Brain microvascular endothelial cell (primary cell): ENCODE measurements at places on chromosomes 5 and 9.

- DNase-seq: peak; percentile 39
Observed at GRCh38 chr5:168706655-168707069, 127.5 kb upstream of the PANK3 start.

GRCh38 chr9:110669433-110669832, 842 bp downstream of the MUSK start:
- no peak for DNase-seq

DNA sequence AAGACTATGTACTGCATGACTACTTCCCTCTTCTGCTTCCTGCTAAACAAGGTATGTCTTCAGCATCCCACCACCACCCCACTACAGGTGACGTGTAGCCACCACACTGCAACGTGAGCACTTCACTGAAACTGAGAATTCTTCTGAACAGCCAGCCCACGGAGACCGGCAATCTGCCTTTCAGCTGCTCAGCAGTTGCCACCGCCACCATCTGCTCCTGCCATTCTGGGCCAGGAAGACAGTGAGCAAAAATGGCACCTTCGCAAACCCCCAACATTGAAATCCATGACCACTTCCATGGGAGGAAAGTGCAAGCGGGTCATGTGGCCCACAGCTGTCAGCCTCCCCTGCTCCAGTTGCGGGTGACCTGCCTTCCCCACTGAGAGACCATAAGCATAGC, 443.4 kb upstream of the ST8SIA4 start:
- no peak for DNase-seq

DNA sequence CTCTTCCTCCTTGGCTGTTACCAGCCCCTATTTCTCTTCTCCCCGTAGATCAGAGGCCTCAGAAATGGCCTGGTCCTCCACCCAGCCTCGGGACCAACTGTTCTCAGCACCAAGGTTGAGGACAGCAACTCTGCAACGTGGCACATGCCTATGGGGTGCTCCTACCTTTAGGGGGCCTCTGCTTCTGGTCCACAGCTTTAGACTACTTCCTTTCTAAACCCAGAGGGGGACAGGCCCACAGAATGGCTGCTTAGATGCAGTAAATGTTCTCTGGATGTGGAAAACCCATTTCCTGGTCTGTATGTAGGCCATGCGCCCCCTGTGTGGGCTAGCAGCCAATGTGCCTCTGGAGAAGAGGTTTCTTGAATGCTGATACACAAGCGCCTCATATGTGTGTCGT, 68.4 kb downstream of the NRG2 start:
- no peak for DNase-seq

GRCh38 chr9:111630182-111630963, 761 bp upstream of the DNAJC25 start:
- DNase-seq: peak; percentile 9

GRCh38 chr5:102792705-102793104, 37.6 kb downstream of the PAM start:
- peak; percentile 12 for DNase-seq

GRCh38 chr9:1272488-1272887, 222.3 kb downstream of the DMRT2 start:
- no peak for DNase-seq

- no peak for DNase-seq
Observed at GRCh38 chr9:29806937-29807618, 2233.8 kb upstream of the C9orf72 start.

GRCh38 chr5:56346044-56346710, 113.0 kb upstream of the ANKRD55 start:
- DNase-seq: no peak

DNA sequence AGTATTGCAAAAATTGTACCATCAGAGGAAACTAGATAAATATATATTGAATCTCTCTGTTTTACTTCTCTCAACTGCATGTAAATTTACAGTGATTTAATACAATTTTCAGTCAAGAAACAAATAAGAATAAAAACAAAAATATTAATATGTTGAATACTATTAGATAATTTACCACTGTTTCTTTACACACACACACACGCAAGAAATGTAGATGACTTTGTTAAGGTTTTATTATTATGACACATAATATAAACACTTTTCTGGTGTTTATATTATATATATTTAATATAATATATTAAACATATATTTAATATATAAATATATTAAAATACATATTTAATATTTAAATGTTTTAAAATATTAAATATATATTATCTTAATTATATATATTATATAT, 814.3 kb upstream of the CDH10 start:
- no peak for DNase-seq

GRCh38 chr9:108389056-108389455, 466.7 kb downstream of the ACTL7B start:
- no peak for DNase-seq

- no peak for DNase-seq
Observed at GRCh38 chr9:71895117-71895516, 15.9 kb downstream of the ABHD17B start.

DNA sequence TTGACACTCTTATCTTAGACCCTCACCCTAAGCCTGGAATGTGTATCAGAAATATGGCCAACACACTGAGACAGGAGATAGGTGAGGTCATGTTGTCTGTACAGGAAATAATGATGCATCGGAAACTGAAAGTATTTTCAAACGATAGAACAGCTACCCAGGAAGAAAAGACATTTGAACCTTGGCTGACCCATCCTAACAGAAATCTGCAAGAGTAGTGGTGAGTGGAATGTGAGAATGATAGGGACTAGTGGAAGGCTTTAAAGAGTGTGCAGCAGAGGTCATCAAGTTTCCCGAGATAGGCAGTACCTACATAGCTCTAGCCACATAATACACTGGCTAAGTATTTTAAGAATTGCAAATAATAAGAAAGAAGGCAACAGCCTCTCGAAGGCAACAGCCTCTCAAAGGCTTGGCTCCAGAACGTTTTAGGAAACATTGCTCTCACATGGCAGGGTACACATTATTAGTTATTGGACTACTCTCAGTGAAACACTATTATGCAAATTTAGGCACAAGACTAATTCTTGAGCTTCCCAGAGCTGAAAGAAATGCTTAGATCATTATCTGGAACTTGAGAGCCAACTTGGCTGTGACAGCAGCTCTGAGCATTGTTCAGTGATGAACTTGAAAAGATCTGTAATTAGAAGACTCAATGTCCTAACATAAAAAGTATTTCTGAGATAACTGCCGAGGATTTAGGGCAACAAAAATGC, 133.1 kb upstream of the FBXL7 start:
- peak; percentile 81 for DNase-seq

DNA sequence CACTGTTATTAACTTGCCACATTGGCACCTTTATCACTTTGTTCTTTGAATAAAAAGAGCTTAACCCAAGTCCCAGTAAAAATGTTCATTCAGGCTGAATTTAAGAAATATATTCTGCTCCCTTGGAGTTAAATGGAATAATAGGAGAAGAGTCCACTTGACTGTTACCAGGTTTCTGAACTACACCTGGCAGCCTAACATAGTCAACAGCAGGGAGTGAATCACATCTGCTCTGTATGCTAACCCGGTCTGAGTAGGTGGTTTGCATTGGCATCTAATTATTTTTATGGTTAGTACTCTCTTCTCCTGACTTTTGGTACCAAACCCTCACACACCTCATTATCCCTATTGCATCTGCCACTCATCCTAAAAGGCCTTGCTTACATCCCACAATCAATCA, 86.7 kb downstream of the STK32A start:
- no peak for DNase-seq

DNA sequence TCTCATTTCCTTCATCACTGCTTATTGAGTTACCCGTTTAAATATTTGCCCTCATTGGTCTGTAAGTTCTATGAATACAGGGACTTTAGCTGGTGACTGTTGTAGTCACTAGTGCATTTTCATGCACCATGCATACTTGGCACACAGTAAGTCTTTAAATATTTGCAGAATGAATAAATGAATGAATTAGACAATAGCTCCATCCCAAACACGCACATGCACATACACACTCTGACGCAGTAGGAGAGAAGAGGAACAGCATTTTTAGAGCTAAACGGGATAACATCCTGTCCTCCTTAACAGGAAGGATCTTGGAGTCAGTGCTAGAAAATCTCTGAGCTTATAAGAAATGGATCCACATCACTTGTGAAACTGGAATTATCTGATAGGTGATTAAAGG, 447.7 kb downstream of the KIF4B start:
- no peak for DNase-seq

GRCh38 chr5:161306351-161306995, 240.1 kb downstream of the GABRB2 start:
- no peak for DNase-seq

- DNase-seq: no peak
Observed at GRCh38 chr5:149474198-149474597, 77.0 kb downstream of the CSNK1A1 start.

DNA sequence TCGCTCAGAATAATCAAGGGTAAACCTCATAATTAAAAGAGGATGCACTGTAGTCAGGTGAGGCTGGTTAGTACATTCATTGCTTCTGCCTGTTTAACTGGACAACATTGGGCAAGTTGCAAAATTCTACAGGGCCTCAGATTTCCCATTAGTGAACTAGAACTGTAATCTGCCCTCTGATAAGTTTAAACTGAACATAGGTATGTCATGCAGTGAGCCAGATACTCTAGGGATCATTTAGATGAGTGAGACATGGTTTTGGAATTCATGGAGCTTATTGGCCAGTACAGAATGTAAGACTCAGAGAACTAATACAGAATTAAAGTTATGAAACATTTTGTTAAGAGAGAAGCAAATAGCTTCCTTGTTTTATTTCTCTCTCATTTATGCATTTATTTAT, 35.9 kb downstream of the RNF44 start:
- DNase-seq: peak; percentile 26

- no peak for DNase-seq
Observed at GRCh38 chr9:100131216-100131615, 32.2 kb downstream of the INVS start.

- DNase-seq: no peak
Observed at GRCh38 chr9:94623253-94623652, 16.1 kb downstream of the FBP1 start.

DNA sequence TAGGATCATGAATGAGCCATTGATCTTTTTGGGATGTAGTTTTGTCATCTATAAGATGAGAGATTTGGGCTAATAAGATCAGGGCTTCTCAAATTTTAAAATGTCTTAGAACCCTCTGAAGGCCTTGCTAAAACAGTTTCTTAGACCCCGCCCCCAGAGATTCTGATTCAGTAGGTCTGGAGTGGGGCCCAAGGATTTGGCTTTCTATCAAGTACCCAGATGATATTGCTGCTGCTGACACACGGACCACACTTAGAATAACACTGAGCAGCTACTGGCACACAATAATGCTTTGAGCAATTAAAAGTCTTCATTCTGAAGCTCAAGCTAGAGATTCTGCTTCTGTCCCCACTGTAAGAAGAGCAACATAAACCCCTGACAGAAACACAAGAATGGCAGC, 216.7 kb downstream of the SMARCA2 start:
- DNase-seq: peak; percentile 20

- no peak for DNase-seq
Observed at GRCh38 chr9:96391021-96391765, 7.7 kb upstream of the SLC35D2 start.

GRCh38 chr5:74865804-74866595, at the start of gene FAM169A:
Gene FAM169A (minus strand): TSS chr5:74866387. CDS start chr5:74841676, 24,711 bp downstream.
- no peak for DNase-seq

DNA sequence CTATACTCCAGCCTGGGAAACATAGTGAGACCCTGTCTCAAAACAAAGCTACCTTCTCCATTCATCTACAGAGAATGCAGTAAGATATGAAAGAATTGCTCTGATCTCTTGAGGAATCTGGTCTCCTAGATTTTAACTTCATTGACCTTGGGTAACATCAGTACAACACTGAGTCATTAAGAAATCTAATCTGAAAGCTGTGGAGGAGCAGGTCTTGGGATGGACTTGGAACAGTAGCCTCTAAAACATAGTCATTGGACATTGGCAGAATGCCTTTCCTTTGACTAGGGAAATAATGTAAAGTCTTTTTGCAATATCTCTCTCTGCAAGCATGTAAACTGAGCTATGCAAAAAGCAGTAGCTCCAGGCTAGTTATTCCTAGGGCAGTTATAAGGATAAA, 58.1 kb downstream of the KCNN2 start:
- no peak for DNase-seq

DNA sequence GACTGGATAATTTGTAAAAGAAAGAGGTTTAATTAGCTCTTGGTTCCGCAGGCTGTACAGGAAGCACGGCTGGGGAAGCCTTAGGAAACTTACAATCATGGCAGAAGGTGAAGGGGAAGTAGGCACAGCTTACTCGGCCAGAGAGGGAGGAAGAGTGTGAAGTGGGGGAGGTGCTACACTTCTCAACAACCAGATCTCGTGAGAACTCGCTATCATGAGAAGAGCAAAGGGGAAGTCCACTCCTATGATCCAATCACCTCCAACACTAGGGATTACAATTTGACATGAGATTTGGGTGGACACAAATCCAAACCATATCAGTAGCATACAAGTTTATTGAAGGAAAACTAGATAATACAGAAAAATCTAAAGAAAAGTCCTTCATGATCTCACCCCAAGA, 39.9 kb downstream of the NEURL1B start:
- DNase-seq: no peak

GRCh38 chr5:170131235-170131634, 25.5 kb downstream of the FOXI1 start:
- no peak for DNase-seq

GRCh38 chr5:98557916-98558315, 215.5 kb upstream of the RGMB start:
- no peak for DNase-seq

GRCh38 chr9:133654736-133655657, 18.8 kb downstream of the DBH start:
- no peak for DNase-seq

DNA sequence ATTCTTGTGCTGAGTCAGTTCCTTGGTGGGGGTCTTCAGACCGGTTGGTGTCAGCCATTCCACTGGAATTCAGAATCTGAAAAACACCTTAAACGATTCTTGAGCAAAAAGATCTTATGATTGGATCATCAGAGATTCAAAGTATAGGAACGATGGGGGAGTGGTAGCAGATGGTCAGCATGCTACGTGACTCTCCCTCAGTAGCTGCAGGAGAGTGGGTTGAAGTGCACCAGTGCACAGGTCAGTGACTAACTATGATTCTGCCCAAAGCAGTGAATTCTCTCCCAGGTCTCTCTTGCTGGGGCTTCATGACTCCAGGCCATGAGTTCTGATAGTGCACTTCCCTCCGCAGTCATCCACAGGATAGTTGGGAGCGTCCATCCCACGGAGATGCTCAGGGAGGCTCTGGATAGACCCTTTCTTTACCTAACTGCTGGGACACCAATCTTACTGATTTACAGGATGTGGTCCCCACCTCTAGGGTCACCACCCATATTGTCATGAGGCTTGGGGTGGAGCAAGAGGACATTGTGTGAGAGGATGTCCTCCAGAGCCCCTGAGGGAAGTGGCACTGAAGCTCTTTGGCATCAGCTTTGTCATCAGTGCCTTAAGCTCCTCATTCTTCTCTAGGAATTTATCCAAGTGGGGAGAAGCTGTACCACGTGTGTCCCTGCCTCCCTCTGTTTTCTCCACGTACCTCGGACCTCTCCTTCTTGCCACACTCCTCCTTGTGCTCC, 62.0 kb downstream of the RASGRF2 start:
- no peak for DNase-seq

GRCh38 chr9:101566904-101567724, 27.7 kb downstream of the PPP3R2 start:
- peak; percentile 71 for DNase-seq

- no peak for DNase-seq
Observed at GRCh38 chr9:126114850-126115460, 211.7 kb upstream of the MVB12B start.

GRCh38 chr9:23812673-23813072, 13.4 kb downstream of the ELAVL2 start:
- no peak for DNase-seq

- DNase-seq: peak; percentile 32
Observed at GRCh38 chr5:65483546-65484346, 2.0 kb upstream of the ADAMTS6 start.
